ENCODE measurements at places on chromosomes 13 and 19.

GRCh38 chr19:56603829-56604228, 8.7 kb downstream of the ZNF71 start:
- no peak for DNase-seq

GRCh38 chr13:99760456-99760855, 211.1 kb downstream of the ZIC5 start:
- DNase-seq = no peak

GRCh38 chr13:39712626-39713025, 57.2 kb downstream of the COG6 start:
- DNase-seq = no peak

- no peak for DNase-seq
Measured at GRCh38 chr13:31018511-31018910, 86.1 kb downstream of the TEX26 start.

GRCh38 chr13:109254274-109254673, 532.1 kb downstream of the IRS2 start:
- no peak for DNase-seq
